ENCODE measurements at places on chromosomes 13 and 19. TPM values are rescaled to one million over a fixed set of nuclear protein-coding genes. Genes with fewer than 3 reads are reported as not detected.

GRCh38 chr13:78317030-78317429 is 286.3 kb downstream of the POU4F1 start:
- DNase-seq = no peak

GRCh38 chr13:25046985-25047511 is 48.9 kb upstream of the PABPC3 start:
- no peak for DNase-seq

GRCh38 chr13:23231241-23231640 is 50.5 kb downstream of the SGCG start:
- no peak for DNase-seq

- no peak for DNase-seq
Observed at GRCh38 chr13:22848539-22849052, 332.2 kb upstream of the SGCG start.

GRCh38 chr13:49421391-49421790 is 22.5 kb downstream of the CAB39L start:
- DNase-seq = peak; percentile 9

DNA sequence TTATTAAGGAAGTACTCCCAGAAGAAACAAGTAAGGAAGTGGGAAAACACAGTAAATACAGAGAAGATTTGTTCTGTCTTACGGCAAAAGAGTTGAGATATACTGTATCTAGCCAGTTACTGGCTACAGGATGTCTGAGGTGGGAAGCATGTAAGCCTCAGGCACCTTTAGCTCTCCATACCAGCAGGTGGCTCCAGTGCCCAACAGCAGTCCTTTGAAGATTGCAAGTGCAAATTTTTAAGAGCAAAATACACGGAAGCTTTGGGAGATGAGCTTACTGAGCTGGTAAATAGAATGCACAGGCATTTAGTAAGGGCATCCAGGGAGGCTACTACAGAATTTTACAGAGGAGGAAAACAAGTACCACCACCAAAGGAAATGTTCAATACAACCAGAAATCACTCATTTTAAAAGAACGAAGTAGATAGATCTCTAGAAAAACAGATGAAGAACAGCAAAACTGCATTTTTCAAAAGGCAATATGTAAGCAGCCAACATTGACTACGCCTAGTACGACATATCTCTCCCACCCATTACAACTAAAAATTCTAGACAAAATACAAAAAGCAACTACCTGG is 57.9 kb upstream of the VSTM2B start:
- DNase-seq = peak; percentile 11

GRCh38 chr13:27918041-27918917 is 1.5 kb upstream of the PDX1 start:
- no peak for DNase-seq

DNA sequence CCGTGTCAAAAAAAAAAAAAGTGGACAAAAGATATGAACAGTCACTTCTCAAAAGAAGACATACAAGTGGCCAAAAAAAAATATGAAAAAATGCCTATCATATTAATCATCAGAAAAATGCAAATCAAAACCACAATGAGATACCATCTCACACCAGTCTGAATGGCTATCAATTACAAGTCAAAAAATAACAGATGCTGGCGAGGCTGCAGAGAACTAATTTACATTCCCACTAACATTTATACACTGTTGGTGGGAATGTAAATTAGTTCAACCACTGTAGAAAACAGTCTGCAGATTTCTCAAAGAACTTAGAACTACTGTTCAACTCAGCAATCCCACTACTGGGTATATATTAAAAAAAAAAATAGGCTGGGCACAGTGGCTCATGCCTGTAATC is 26.5 kb upstream of the FOXO1 start:
- no peak for DNase-seq

DNA sequence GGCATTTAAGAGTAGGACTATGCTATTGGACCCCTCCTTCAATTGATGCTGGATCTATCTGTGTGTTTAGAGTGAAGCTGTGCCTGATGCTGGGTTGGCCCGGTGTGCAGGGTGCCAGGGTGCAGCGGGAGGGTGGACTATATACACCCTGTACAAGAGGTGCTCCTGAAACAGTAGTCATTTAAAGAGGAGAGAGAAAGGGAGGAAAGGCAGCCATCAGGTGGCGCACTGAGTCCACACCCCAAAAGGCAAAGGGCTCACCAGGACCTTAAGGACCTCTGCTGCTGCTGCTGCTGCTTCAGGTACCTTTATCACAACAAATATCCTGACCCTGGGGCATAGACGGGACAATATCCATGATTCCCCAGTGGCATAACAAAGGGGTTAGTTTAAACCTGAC is 39.4 kb downstream of the ZNF136 start:
- peak; percentile 48 for DNase-seq

- no peak for DNase-seq
Observed at GRCh38 chr19:41457241-41457640, 14.3 kb downstream of the ERICH4 start.

DNA sequence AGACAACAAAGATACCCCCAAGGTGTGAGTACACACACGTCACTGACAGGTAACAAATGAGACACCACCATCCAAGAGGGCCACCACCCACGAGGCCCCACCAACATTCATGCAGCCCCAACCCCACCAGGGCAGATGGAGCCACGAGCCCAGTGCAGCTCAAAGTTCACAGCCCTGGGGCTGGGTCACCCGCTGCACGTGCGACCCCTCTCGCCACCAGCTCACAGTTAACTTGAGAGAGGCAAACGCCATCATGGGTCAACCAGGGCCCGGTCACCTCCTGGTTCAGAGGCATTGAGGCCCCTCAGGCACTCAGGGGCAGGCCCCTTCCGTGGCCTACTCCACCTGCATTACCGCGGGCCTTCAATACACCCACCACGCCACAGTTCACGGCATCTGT is 49.8 kb downstream of the EPS15L1 start:
- no peak for DNase-seq

DNA sequence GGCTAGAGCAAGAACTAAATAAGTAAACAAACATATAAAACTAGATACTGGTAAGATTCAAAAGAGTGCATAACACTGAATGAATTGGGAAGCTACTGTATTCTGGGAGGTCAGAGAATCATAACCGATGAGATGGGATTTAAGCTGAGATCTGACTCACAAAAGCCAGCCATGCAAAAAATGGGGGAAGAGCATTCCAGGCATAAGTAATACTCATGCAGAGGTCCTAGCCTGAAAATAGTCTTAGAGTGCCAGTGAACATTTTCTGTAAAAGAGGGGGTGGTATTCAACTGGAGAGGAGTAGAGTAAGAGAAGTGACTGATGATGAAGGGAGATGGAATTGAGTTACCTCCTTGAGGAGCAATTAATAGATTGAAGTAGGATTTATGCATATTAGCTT is 872.0 kb upstream of the GPC6 start:
- no peak for DNase-seq

- no peak for DNase-seq
Observed at GRCh38 chr13:114055766-114056165, 76.7 kb downstream of the RASA3 start.

DNA sequence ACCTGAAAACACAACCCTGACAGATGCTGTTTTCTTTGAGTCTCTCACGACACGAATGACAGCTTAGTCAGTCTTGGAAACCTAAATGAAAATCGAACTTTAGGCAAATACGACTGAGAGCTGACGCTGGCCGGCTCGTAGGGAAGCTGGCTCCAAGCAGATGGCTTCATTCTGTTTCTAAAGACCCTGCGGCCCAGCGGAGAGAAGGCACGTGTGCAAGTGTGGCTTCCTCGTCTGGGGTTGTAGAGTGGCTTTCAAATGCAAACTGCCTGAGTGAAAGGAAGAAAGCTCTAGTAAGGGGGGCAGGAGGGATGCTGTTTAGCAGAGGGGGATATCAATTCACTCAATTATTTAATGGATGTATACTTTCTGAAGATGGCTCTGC is 26.1 kb upstream of the TIMM44 start:
- DNase-seq = no peak

DNA sequence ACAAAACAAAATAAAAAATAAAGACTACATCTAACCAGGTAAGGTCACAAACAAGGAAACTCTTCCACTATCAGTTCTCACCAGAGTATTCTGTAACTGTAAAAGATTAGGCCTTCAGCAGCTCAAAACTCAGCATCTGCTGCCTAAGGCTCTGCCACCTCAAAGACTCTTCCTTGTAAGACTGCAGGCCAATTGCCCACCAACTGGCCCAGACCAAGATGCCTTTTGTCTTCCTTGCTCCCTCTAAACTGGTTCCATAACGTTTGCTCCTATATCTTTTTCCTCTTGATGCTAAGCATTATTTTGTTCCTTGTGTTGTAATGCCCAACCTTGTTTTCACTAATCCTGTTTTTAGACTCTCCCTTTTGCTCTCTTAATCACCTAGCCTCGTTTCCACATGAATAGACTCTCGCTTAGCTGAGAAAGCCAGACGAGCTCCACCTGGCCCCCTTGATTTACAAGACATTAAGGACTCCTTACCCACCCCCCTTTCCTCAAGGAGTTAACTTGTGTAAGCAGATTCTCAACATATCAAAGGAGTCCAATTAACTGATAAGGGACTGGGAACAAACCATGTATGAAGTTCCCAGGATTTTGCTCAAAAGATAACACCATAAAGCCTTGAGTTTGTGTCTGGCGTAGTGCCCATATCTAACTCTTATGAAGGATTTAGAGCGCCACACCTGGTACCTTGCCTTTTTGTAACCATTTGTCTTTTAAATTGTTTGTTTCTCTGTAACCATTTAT is 1.5 kb downstream of the ZNF814 start:
- no peak for DNase-seq

DNA sequence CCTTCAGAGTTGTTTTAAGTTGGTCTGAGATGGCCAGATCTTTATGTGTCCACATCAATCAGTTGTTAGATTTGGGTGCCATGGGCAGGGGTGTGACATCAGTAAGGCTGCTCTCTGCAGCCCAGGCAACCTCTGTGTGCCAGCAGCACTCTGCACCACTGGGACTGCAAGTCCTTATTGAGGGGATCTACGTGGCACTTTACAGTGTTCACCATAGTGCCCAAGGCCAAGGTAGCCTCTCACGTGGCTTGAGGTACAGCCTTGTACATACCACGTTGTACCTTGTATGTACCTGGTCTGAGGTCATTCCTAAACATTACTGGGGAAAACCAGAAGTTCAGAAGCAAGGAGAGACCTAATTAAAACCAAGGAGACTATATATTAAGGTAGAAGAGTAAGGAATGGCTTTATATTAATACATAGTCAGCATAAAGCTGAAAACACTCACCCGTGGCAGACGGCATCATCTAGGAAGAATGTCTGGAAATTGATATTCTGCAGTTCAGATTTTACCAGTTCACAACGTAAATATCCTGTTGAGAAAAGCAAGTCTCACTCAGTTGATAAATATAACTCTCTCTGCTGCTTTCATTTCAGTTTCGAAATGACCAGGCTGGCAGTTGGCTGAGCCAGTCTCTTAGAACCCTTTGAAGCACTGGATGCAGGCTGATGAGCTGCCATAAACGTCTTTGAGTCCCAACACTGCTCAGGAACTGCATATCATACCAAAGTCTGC is 128.8 kb downstream of the ZDHHC20 start:
- no peak for DNase-seq

- no peak for DNase-seq
Observed at GRCh38 chr13:49740870-49741269, 49.6 kb upstream of the EBPL start.

GRCh38 chr13:97392020-97392419 is 41.9 kb upstream of the RAP2A start:
- DNase-seq = no peak

- no peak for DNase-seq
Observed at GRCh38 chr13:77863144-77863543, 55.5 kb downstream of the EDNRB start.

GRCh38 chr13:93226065-93226622 is 463 bp upstream of the GPC6 start:
- no peak for DNase-seq

DNA sequence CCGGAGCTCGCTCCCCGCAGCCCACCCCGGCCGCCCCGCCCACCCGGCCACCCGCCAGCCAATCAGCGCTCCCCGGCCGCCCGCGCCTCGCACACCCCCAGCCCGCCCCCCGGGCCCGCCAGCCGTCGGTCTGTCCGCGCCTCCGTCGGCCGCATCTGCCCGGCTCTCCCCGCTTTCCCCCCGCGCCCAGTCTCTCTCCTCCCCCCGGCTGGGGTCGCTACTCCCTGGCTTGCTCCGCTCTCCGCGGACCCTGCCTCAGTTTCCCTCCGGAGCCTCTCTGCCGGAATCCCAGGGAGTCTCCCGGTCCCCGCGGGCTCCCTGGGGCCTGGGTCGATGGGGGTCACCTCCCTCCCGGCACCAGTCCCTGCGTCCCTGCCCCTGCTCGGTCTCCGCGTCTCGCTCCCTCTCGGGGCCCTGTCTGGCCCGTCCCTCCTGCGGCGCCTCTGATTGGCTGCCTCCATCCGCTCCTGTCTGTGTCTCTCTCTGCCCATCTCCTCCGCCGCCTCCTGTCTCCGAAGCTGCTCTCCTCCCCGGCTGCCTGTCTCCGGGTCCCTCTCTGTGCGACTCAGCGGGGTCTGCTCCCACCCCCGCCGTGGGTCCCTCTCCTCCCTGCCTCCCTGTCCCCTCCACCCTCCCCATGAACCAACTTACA is 484 bp downstream of the IL11 start:
- peak; percentile 51 for DNase-seq

- no peak for DNase-seq
Observed at GRCh38 chr13:110272651-110273050, 34.3 kb downstream of the COL4A1 start.

PRTN3 gene
- total RNA-seq = not detected

JSRP1 gene
- total RNA-seq = 0.45 TPM

PTGIR gene
- 43.9 TPM for total RNA-seq

PODNL1 gene
- total RNA-seq = not detected

PSG7 gene
- not detected for total RNA-seq

MBD3L2 gene
- total RNA-seq = not detected

SIGLEC9 gene
- total RNA-seq = 1.3 TPM

S1PR4 gene
- 42.7 TPM for total RNA-seq

PRRG2 gene
- total RNA-seq = 1.5 TPM

GRIN2D gene
- total RNA-seq = 0.29 TPM

CCDC97 gene
- 19.1 TPM for total RNA-seq

ZNF837 gene
- total RNA-seq = 2.1 TPM

KIR3DL1 gene
- total RNA-seq = not detected

KL gene
- total RNA-seq = 0.72 TPM

PLK5 gene
- not detected for total RNA-seq
